Osteocyte (in vitro differentiated cells): ENCODE measurements at places on chromosomes 13 and 19.

- no peak for DNase-seq
Observed at GRCh38 chr13:40494513-40494912, 171.9 kb downstream of the FOXO1 start.

DNA sequence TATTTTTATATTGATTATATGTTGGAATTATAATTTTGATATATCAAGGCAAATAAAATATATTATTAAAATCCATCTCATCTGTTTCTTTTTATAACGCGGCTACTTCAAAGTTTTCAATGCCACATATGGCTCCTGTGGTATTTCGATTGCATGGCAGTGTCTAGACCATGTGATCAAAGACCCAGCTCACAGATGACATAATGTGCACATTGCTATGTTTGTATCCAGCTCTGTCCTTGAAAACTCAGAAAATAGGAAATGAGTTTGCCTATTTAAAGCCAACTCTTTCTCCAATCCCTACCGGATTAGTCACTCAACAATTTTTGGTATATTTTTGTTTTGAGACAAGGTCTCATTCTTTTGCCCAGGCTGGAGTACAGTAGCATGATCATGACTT, 26.2 kb downstream of the TMTC4 start:
- no peak for DNase-seq

DNA sequence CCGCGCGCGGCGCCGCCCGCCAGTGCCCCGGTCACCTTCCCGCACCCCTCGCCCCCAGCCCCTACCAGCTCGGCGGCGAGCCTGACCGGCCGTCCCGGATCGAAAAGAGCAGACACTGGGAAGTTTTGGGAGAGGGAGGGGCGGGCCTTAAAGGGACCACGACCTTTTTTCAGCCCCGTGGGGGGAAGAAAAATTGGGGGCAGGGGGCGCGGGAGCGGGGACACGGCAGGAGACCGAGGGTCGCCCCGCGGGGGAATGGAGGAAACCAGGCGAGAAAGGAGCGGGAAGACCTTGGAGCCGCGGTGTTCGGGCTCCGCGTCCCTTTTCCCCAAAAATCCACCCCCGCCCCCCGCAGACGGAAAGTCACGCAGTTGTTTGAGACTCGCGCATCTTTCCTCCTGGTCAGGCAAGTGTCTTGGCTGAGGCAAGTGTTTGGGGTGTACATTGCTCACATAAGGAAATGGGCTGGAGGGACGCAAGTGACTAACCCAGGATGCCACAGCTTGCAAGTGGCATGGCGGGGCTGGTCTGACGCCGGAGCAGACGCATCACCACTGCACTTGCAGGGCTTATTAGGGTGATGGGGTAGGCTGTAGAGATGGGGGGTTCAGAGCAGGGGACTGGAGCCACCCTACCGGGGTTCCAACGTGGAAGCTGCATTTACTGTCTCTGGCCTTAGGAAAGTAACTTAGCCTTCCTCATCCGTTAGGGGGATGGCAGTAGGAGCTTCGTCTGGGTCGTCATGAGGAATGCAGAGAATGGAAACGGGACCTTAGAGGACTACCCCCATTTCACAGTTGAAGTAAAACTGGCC, 2.7 kb upstream of the HNRNPL start:
- no peak for DNase-seq

GRCh38 chr19:49890349-49891311, 6.1 kb downstream of the IL4I1 start:
- DNase-seq: no peak

GRCh38 chr19:10431254-10431942, 11.1 kb downstream of the PDE4A start:
- no peak for DNase-seq
